ENCODE measurements at places on chromosomes 4 and X.

- no peak for DNase-seq
Measured at GRCh38 chr4:6571608-6572007, 3.4 kb upstream of the MAN2B2 start.

GRCh38 chr4:114593526-114593925, 5.1 kb upstream of the UGT8 start:
- no peak for DNase-seq

DNA sequence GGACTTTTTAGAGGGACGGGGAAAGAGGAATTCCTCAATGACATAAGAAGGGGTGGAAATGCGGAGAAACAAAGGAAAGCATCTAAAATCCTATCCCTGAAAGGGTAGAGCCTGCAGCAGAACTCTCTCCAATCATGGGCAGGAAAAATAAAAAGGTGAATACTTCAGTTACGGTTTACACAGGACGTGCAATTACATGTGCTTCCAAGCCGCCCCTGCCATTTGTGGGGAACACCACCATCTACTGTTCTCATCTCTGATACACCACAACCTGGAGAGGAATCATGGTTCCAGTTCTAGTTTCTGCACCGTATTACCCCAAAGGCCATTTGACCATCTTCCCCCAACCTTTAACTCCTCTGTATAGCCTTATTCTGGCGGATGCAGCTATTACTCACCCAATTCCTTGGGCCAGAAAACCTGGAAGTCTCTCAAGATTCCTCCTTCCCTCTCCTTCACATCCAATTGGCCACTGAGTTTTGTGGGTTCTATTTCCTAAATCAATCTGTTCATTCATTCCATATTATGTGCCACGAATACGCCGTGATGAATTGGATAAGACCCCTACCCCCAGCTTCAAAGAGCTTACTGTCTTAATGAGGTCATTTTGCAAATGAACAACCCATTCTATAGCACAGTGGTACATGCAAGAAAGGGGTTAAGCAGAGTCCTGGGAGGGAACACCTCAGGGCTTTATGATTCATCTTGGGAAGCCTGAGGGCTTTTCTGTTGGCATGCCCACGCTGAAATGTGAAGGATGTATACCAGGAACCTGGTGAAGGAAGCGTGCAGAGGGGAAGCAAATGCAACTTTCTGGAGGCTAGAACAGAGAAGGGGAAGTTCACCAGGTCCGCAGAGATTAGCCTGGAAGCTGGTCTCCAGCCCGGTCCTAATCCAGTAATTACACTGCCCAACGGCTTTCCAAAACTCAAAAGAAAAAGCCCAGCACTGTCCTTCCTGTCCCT, 1.4 kb upstream of the MSL3 start:
- peak; percentile 41 for DNase-seq

GRCh38 chr4:121150003-121150402, 14.1 kb downstream of the TNIP3 start:
- no peak for DNase-seq

- no peak for DNase-seq
Measured at GRCh38 chrX:87727620-87728019, 210.0 kb downstream of the KLHL4 start.

DNA sequence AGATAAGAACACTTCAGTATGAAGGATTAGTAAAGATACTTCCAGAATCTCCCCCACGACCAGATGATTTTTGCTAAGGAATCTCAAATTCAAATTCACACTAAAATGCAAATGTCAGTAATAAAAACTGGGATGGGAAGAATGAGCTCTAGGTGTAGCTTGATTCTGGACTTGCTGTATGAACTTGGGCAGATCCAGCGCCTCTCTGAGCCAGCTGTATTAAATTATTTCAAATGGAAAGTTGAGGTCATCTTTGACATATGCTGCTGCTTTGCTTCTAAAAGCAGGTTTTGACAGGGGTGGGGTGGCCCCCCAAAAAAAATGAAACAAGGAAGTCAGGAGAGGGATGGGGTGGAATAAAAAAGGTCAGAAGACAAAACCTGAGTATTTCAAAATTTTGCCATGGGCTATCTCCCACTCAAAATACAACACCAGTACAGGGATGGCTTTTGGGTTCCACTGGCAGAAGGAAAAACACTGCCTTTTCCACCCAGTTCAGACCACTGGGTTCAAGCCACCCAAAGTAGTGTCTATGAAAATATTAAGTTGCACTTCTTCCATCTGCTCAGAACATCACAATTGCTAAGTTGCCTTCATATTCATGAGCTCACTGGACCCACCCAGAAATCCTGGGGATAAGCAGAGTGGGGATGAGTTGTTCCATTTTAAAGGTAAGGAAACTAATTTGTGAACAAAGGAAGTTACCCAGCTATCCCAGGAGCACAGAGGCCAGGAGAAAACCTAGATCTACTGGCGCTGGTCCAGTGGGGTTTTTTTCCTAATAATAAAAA, 47.7 kb downstream of the ARHGEF9 start:
- no peak for DNase-seq

DNA sequence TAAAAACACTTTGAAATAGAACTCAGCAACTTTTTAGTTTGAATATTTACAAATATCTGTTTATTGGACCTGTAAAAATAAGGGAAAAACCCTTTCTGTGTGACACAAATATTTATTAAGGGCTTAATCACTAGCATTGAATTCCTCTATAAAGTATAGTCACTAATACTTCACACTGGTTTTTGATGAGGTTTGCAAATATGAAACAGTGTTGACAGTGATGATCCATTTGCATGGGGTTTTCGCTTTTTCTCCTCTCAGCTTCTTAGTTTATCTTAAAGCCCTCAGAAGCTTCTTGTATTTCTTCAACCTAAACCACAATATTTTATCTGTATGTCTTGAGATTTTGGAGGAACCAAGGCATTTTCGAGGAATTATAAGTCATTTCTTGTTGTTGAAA, 96.6 kb upstream of the TEX13A start:
- no peak for DNase-seq

- DNase-seq = peak; percentile 7
Measured at GRCh38 chrX:71996826-71997225, 86.2 kb downstream of the NHSL2 start.

GRCh38 chrX:129749069-129749468, 10.3 kb downstream of the XPNPEP2 start:
- no peak for DNase-seq

DNA sequence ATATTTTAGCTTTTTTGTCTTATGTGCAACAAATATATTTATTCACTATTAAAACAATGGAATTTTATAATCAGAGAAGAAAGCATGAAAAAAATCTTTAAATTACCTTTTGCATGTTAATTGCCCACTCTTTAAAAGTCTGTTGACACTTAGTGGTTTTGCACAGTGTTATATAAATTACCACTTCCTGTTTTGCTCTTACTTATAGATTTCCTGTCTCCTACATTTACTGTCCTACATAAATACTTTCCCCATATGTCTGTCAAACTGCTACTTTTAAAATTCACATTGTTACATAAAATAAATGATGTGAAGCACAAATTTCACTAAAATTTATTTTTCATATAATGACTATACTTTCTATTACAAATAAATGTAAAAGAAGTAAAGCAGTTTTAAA, 161.1 kb upstream of the NDST4 start:
- DNase-seq = no peak

DNA sequence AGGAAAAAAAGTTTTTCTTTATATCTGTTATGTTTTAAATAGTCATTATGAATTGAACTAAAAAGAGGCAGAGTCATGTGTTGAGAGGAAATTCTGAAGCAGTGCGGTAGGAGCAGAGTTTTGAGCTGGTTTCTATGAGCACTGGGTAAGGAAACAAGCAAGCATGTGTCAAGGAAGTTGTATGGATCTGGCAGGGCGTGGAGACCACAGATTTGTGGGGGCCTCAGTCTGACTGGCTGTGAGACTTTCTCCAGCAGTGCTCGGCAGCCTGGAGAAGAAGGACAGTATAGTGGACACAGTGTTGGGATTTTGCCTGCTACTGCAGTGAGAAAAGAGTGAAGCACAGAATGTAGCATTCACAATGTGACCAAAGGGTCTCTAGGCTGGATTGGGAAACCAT, 399.1 kb downstream of the INPP4B start:
- no peak for DNase-seq

- no peak for DNase-seq
Measured at GRCh38 chr4:106627051-106627450, 258.5 kb upstream of the GIMD1 start.

- no peak for DNase-seq
Measured at GRCh38 chr4:156558373-156559025, 413.1 kb downstream of the PDGFC start.

DNA sequence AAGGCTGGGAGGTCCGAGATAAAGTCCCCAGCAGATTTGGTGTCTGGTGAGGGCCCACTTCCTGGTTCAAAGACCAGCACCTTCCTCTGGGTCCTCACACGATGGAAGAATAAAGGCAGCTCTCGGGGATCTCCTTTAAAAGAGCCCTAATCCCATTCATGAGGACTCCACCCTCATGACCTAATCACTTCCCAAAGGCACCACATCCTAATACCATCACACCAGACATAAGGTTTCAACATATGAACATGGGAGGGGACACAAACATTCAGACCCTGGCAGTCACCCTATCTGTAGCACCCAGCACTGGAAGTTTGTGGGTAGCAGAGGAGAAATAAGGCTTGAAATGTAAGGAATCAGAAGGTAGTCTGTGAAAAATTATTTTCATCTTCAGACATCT, 112.9 kb upstream of the NOCT start:
- no peak for DNase-seq

- peak; percentile 5 for DNase-seq
Measured at GRCh38 chr4:186068581-186069348, at the start of gene TLR3. Gene TLR3, plus strand, starts transcription at chr4:186069156. Its CDS starts 7,464 bp downstream, at chr4:186076620.

DNA sequence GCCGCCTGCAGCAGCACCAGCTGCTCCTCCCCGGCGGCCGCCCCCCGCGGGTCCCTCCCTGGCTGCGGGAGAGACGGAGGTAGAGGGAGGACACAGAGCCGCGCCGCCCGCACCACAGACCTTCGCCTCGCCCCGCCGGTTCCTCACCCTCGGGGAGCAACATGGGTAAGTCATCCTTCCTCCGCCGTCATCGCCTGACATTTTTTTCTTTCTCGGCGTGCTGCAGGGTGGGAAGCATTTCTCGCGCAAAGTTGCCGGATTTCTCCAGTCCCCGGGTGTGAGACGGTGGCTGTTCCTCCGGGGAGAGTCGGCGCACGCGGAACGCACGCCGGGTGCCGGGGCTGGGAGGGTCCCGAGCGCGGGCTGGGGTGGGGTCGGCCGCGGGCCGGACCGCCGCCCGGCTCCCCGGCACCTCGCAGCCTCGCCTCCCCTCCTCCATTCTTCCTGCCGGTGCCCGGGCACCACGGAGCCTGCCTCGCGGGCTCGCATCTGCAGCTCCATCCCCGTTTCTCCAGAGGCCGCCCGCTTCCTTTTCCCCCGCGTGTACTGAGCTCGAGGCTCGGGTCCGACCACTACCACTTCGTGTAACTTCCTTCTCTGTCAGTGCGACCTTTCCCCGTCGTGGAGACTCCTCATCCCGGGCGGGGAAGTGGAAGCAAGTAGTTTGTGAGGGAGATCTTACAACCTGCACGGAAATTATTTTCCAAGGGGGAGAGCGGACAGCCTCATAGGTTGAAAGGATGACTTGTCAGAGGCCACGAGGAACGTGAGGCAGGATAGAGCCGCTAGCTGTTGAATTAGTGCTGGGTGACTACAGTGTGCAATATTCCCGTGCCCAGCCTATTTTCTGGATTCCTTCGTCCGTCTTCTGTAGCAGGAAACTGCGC, 464 bp downstream of the RAP1GDS1 start:
- peak; percentile 79 for DNase-seq

GRCh38 chrX:40883021-40883619, 147.8 kb upstream of the MED14 start:
- no peak for DNase-seq

GRCh38 chr4:2103843-2104547, 44.9 kb downstream of the NAT8L start:
- no peak for DNase-seq

GRCh38 chrX:33082371-33082770, 129.0 kb downstream of the DMD start:
- no peak for DNase-seq

- DNase-seq = no peak
Measured at GRCh38 chrX:1598021-1598875, 6.8 kb downstream of the AKAP17A start.

DNA sequence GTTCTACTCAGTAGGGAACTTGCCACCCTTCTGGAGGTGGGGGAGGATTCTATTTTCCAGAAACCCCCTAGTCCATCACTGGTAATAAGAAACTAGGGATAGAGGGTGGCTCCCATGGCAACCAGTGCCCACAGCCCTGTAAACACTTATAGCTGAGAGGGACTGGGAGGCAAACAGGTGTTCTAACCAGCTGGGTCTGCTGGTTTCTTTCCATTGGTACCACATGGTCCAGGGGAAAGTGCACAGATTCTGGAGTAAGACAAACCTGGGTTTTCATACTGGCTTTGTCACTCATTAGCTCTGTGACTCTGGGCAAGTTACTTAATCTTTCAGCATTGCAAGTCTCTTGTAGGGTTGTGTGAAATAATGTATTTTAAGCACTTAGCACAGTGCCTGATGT, 26.9 kb downstream of the IGSF1 start:
- no peak for DNase-seq

- no peak for DNase-seq
Measured at GRCh38 chrX:68829582-68830418, 979 bp downstream of the EFNB1 start.

- DNase-seq = no peak
Measured at GRCh38 chr4:165006456-165006855, 25.3 kb upstream of the TRIM60 start.

DNA sequence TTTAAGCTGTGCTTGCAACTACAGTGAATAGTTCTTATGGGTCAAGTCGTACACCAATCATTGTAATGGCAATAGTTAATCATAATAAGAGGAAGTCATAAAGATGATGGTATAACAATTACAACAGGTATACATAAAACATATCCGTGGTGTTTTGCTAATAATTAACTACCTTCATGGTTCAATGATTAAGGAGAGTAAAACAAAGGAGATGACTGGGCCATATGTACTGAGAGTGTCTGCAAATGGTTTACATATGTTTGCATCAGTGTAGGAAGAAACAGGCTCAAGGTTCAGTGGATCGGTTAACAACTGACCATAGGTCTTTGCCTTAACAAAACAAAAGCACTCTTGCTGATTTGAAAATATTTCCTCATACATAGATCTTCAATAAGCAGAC, 253.0 kb downstream of the COX7B2 start:
- no peak for DNase-seq

DNA sequence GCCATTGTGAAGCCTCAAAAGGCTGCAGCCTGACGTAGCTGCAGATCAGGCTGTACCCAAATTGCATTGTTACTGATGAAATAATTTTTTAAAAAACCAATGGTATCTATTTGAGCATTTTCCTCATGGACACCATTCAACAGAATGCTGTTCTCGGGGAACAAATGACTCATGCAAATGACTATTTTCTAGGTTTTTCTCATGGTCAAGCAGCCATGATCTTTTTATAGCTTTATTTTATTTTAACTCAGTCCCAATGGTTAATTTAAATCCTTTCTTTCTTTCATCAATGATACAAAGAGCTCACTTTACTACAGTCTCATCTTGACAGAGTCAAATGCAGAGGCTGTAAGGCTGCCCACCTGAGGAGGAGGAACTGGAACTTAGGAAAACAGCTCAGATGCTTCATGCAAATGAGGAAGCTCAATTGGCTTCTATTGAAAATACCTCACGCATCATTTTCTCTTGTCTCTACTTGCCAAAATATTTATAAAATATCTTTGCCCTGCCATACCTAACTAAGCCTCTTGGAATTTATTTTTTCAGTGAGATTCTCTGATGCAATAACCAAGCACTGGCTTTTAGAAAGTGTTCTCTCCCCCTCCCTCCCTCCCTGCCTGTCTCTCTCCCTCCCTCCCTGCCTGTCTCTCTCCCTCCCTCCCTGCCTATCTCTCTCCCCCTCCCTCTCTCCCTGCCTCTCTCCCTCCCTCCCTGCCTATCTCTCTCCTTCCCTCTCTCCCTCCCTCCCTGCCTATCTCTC, 81.0 kb downstream of the SORBS2 start:
- DNase-seq = peak; percentile 29
